ENCODE measurements at places on chromosomes 4 and X. TPM values are rescaled to one million over a fixed set of nuclear protein-coding genes. Genes with fewer than 3 reads are reported as not detected.

Gene SPANXB1
- total RNA-seq: not detected

Gene TRIM61
- total RNA-seq: 1.2 TPM

Gene EIF1AX
- 54.9 TPM for total RNA-seq

Gene AP1S2
- total RNA-seq: 39.7 TPM

Gene NSUN7
- total RNA-seq: 0.15 TPM

Gene NWD2
- total RNA-seq: not detected

Gene PASD1
- not detected for total RNA-seq

Gene ODAPH
- total RNA-seq: not detected

Gene SNCA
- total RNA-seq: 14.2 TPM

Gene MAP7D3
- 12.3 TPM for total RNA-seq

Gene CLTRN
- total RNA-seq: 0.13 TPM

Gene CTAG1A
- total RNA-seq: not detected

Gene IL13RA2
- not detected for total RNA-seq

Gene HHIP
- not detected for total RNA-seq

Gene ARSJ
- not detected for total RNA-seq

Gene BMP3
- total RNA-seq: not detected

Gene IL1RAPL1
- total RNA-seq: not detected

Gene RXFP1
- not detected for total RNA-seq

Gene EXOC1
- total RNA-seq: 30.2 TPM

Gene GAGE12E
- not detected for total RNA-seq

Gene H2BW2
- not detected for total RNA-seq

Gene PNMA5
- 0.12 TPM for total RNA-seq

Gene AKAP4
- not detected for total RNA-seq

Gene CCSER1
- total RNA-seq: not detected

Gene PNMA3
- 5.5 TPM for total RNA-seq

Gene UGT8
- not detected for total RNA-seq

Gene SH3D19
- not detected for total RNA-seq

Gene KCND1
- total RNA-seq: 4.2 TPM

Gene LEF1
- 395 TPM for total RNA-seq

Gene ZIC3
- total RNA-seq: not detected

Measured in activated naive CD4-positive, alpha-beta T cell treated with anti-CD3 and anti-CD28 coated beads, Interleukin-2, amount 10 ng/mL, durations not matched to agents 5 hours and 36 hours (primary cell).